Activated naive CD8-positive, alpha-beta T cell treated with anti-CD3 and anti-CD28 coated beads, Interleukin-2, amount 50 U/mL, for 24 hours (primary cell): ENCODE measurements at places on chromosomes 5 and 9.
A peak's percentile ranks its signal among the peaks of the same experiment; 100 is the strongest.

GRCh38 chr9:133543772-133544467 is 9.4 kb downstream of the ADAMTSL2 start:
- no peak for DNase-seq

DNA sequence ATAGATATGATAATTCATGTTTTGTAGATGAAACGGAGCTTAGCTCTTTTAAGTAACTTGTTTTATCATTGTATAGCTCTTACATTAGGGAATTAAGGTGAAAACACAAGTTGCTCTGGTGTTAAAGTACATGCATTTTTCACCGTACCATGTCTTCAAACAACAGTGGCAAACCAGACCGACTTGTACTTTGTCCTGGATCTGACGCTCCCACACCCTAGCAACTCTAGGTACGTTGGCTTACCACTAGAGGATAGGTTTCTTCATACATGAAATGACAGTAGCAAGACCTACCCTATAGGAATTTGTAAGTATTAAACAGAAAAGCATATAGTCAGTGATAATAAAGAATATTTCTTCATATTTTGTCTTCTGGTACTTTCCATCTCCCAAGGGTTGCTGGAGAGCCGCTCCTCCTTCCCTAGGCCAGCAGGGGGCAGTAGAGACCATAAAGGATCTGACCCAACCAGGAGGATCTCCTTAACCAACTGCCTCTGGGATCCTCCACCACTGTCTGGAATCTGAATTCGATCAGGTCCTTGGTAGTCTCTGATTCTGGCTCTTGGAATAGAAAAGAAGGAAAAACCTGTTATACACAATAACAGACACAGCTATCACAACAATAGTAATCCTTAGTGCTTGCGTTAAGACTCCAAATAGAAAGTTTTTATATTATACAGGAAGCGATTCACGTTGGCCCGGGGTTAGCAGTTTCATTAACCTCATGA is 136.7 kb downstream of the CAVIN4 start:
- DNase-seq = peak; percentile 60

DNA sequence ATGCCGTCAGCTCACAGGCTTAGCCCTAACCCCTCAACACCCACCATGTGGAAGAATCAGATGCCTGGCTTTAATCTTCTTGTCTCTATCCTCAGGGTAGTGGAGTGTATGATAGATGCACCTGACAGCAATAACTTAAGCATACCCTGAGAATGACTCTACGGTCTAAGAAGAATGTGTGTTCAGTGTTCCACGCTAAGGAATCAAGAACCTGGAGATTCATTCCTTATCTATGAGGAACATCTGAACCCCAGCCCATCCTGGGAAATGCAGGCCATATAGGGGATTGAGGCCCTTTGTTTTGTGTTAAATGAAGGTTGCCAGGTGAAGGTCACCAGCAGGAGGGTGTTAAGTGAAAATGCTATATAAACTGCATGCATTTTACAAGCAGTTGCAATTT is 63.0 kb downstream of the KLHL3 start:
- DNase-seq = no peak

GRCh38 chr9:34365282-34365681 is 11.4 kb downstream of the MYORG start:
- no peak for DNase-seq

DNA sequence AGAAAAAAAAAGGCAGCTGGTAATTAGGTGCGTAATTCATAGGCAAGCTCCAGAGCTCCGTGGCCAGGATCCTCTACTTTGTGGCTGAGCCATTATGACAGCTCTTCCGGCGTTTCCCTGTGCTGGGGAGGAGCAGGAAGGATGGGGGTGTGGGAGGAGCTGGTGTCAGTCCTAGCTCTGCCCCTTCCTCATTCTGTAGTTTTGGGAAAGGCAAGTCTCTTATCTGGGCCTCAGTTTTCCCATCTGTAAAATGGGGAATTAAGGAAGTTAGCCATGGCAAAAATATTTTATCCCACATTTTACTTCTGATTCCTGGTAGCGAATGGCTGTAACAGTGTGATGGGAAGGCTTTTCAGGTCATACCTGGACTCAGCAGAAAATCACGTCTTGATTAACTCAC is 81.1 kb downstream of the SEC61B start:
- DNase-seq = no peak

- no peak for DNase-seq
Observed at GRCh38 chr9:38390851-38391250, 1.7 kb upstream of the ALDH1B1 start.

- no peak for DNase-seq
Observed at GRCh38 chr5:52660621-52661020, 127.1 kb upstream of the ITGA1 start.

GRCh38 chr5:153350175-153350883 is 140.1 kb upstream of the GRIA1 start:
- no peak for DNase-seq

DNA sequence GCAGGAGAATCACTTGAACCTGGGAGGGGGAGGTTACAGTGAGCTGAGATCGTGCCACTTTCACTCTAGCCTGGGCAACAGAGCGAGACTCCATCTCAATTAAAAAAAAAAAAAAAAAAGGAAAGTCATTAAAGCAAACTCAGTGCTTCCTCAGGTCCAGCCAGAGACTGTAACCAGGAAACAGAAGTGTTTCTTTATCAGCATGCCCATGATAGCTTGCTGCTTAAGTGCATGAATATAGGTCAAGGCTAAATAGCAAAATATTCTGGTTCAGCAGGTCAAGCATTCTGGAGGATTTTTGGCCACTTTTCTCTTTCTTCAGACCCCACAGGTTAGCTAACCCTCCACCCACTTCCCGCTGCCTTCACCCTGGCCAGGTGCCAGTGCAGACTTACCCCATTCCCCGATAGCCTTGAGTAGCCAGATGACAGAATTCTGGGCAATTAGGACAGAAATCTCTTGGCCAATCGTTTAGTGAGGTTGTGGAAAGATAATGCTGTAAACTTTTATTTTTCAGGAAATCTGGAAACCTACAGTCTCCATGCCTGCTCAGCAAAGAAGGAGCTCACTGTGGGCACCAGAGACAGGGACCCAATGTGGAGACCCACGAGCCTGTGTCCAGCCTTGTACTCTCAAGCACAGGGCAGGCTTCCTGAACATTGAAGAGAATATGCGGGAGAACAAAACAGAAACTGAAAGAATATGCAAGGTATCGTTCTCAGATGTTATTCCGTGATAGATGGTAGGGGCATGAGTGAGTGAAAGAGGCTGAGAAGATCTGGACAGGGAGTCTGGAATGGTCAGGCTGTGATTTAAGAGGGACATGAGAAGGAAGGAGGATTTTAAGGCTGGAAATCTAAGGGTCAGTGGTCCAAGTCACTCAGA is 4.2 kb upstream of the UGT3A2 start:
- DNase-seq = no peak

- no peak for DNase-seq
Observed at GRCh38 chr5:45274241-45274640, 421.9 kb downstream of the HCN1 start.

- DNase-seq = no peak
Observed at GRCh38 chr5:157506981-157507780, 47.2 kb downstream of the NIPAL4 start.

DNA sequence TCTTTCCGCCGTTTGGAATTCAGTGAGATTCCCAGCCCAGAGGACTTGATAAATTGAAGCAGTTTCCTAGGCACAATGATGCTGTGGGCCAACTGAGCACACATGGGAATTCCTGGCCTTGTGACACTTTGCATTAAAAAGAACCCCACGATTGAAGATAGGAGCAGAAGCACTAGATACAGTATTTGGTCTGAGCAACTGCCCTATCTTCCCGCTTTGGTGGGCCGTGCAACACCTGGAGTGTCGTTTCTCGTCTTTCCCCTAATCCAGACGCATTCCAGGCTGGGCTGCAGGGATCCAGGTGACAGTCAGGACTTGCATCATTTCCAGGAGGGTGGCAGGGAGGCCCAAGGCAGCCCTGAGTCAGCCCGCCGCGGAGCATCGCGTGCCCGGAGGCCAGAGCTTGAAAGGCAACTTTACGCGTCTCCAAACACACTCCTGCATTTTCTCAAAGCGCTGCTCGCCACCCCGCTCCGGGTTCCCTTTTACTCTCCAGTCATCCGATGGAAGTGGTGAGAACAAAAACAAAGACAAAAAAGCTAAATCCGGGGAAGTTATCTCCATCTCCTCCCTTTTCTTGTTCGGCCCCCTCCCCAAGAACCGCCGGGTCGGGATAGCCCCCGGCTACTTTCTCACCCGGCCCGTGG is 753 bp upstream of the STC2 start:
- DNase-seq = peak; percentile 49

DNA sequence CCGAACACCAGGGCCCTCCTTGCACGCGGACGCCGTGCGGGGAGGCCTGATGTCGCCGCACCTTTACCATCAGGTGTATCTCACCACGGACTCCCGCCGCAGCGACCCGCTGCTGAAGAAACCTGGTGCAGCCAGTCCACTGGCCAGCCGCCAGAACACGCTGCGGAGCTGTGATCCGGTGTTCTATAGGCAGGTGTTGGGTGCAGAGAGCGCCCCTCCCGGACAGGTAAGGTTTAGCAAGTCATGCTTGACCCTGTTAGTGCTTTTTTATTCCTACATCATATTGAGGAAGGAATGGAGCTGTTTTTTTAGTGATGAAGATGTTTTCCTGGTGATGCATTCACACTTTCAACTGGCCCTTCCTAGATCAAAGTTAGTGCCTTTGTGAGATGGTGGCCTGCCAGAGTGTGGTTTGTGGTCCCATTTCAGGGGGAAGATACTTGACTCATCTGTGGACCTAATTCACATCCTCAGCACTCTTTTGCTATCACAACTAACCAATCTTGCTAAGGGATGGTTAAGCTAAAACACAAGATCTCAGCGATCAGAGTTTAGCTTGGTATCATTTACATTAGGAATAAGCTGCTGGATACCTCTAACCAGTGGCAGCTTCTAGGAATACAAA is 2.7 kb downstream of the PCDHGC3 start:
- DNase-seq = no peak

DNA sequence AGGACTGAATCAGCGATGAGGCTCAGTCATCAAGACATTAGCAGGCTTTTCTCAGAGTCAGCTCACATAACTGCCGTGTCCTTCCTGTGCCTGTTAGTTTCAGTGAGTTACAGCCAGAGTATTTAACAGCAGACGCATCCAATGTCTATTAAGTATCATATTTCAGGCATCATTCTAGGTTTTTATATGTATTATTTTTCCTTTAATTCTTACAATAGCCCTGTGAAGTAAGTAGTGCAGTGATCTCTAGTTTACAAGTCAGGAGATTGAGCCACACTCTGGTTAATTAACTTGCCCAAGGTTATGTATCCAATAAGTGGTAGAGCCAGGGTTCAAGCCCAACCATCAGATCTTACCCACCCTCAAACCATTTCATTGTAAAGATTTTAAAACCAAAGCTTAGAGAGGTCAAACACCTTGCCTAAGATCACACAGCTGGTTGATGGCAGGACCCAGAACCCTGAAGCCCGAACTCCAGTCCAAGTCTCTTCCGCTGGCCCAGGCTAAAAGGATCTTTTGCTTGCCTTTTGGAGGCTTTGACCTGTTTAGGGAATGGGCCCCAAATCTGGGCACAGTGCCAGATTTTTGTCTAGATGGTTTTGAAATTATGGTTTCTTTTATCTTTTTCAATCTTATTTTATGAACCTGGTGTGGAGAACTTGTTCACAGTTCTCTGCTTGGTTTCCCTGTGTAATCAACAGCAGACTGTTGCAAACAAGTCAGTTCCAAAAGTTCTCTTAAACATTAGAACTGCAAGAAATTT is 261.2 kb upstream of the CLINT1 start:
- no peak for DNase-seq

GRCh38 chr5:172508471-172509404 is 54.4 kb upstream of the SH3PXD2B start:
- DNase-seq = no peak

DNA sequence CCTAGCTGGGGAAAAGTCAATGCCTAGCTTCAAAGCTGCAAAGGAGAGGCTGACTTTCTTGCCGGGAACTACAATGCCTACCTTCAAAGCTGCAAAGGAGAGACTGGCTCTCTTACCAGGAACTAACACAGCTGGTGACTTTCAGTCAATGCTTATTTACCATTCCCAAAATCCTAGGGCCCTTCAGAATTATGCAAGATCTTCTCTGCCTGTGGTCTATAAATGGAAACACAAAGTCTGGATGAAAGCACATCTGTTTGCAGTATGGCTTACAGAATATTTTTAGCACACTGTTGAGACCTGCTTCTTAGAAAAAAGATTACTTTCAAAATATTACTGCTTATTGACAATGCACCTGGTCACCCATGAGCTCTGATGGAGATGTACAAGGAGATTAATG is 259.4 kb downstream of the PLK2 start:
- DNase-seq = no peak

GRCh38 chr5:76547891-76548524 is 75.2 kb downstream of the F2RL2 start:
- no peak for DNase-seq

DNA sequence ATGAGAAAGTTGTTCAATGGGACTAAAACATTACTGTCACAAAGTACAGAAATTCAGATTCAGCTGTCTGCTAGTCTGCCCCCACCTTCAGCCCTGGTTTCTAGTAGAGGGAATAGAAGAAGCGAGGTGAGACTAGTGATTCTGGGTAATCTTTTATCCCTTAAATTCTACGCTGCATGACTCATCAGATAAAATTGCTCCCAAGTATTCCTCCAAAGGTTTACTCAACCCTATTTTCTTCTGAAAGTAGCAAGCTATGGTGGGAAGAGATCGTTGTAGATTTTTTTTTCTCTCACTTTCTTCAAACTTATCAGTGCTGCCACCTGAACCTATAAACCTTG is 318.9 kb upstream of the RIOK2 start:
- DNase-seq = no peak

DNA sequence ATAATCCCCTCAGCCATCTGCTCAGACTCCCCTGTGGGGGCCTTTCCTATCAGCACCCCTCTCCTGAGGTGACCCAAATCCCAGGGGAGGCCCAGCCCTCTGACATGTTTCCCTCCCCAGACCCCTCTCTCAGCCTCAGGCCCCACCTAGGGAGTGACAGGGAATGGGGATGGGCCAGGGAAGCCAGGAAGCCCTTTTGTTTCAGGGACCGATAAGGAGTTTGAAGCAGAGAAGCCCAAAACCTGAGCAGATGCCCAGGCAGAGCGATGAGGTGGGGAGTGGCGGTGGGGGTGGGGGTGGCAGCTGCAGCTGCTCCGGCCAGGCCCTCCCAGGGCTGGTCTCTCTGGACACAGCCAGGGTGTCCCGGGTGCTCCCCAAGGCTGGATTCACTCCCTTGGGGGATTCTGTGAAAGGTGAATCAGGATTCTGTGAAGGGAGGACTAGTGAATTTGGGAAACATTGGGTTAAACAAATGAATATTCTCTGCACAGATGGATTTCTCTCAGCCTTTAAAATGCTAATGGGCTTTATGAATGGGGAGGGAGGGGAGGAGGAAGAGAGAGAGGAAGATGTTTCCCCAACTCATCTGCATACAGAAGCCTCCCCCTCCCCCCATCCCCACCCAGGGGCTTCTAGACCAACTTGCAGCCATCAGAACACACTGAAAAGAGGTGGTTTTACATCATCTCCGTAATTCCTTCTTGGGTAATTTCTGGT is 17.4 kb downstream of the AKNA start:
- no peak for DNase-seq

GRCh38 chr5:34663771-34664496 is 7.8 kb downstream of the RAI14 start:
- DNase-seq = no peak

- no peak for DNase-seq
Observed at GRCh38 chr5:63573380-63573779, 388.9 kb downstream of the HTR1A start.

- no peak for DNase-seq
Observed at GRCh38 chr5:122815218-122815767, 30.1 kb upstream of the SNX24 start.
